ENCODE measurements at places on chromosomes 4 and X.

- no peak for DNase-seq
Observed at GRCh38 chr4:120733968-120734367, 188.6 kb downstream of the PRDM5 start.

- DNase-seq, result no peak
Observed at GRCh38 chrX:312621-313331, 5.8 kb downstream of the GTPBP6 start.

GRCh38 chr4:5357870-5358269, 306.6 kb downstream of the STK32B start:
- DNase-seq, result no peak

DNA sequence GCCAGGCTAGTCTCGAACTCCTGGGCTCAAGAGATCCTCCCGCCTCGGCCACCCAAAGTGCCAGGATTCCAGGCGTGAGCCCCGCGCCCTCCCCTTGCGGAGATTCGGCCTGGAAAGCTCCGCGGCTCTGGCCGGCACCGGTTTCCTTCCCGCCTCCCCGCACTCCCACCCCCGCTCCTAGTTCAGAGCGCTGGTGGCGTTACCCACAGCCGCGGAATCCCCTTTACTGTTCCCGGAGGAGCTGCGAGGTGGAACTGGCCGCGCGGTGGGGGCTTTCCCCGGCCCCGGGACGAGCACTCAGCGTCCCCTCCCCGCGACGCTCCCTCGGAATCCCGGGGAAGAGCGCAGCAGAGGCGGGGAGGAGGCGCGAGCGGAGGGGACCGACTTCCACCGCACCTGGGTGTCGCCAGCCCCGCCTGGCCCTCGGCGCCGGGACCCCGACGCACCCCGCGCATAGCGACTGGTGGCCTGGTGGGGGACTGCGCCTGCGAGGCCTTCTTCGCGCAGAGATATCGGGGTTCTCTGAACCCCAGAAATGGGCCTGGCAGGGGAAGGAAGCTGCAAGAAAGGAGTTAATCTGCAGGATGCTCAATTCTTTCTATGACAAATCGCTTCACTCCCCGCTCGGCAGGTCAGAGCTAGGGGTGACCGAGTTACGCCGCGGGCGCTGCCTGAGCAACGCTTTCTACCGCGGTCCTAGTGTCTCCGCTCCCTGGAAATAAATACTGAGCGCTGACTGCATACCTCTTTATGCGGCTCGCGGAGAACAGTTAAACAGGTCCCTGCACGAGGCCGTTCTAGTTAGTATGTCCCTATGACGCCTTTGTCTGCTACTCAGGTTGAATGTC, 14.6 kb upstream of the SLC25A4 start:
- DNase-seq, result peak; percentile 23

- DNase-seq, result no peak
Observed at GRCh38 chr4:110480746-110481271, 4.9 kb downstream of the ENPEP start.

DNA sequence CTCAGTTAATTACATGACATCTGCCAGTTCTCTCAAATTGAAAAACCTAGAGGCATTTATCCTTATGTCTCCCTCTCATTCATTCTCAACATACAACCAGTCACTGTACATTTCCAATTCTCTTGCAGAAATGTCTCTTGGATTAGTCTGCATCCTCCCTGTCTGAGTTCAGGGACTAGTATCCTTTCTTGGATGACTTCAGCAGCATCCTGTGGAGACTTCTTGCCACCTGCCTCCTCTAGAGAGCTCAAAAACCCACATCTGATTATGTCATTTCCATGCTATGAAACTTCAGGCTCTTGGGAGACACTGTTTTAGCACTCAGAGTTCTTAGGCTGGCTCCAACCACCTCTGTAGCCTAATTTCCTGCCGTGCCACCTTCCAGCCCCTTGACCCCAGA, 515.1 kb upstream of the DIPK2B start:
- no peak for DNase-seq

DNA sequence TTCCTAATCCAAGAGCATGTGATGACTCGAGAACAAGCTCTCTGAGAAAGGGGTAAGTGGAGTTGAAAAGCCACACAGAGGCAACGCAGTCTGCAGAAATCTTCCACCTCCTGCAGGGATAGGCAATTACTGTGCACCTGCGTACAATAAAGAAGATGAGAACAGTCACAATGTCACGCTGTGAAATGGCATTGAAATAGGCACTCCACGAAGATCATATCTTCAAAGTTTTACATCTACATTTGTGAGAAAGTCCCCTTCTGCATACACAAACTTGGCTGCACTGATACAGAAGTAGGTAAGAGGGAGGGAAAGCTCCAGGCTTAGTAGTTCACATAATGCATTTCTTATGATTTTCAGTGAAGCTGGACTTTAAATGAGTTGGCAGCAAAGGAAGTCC, 27.1 kb downstream of the DDX60L start:
- DNase-seq, result no peak

DNA sequence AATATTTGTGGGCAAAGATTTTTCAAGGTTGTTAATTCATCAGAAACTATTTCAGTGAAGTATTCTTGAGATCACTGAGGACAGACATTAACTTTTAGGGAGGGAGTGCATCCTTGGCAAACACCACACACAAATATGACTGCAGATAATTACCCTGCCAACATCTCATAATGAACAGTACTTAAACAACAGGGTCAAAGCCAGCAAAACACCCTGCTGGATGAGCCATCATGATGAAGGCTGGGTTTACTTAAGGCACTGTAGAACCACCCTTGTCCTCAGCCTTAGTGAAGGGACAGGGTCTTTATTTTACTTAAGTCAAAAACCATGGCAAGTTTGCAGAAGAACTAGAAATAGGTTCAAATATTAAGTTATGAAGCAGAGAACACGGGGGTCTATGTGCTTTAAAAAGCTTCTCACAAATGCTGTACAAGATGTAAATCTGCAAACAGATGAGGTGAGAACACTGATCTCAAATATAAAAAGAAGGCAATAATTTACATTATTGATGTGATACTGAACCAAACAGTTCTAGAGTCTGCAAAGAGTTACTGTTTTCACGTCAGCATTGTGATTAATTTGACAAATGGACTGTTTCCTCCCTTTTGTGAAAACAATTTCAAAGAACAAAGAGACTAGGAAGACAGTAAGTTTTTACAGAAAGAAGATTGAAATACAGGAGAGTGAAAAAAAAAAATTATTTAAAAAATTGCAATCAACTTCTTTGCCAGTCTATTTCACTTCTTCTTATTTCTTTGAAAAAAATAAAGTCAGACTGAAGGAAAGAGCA, 28.2 kb downstream of the TAPT1 start:
- no peak for DNase-seq

DNA sequence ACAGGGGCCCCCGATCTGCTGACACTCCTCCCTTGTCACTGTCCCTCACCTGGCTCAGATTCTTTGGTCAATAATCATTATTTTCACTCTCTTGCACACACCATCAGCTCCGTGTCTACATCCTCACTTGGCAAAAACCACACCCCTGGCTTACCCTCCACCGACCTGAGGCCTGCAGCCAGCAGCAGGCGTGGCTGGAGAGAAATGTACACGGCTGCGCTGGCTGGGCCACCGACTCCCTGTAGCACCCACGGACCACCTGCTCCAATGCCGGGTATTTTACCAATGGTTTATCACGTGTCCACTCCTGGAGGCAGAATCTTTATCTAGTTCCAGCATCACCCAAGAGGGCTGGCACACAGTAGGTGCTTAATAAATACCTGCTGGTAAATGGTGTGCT, 98.4 kb downstream of the WFS1 start:
- DNase-seq, result no peak

GRCh38 chr4:99696801-99697200, 39.2 kb upstream of the C4orf54 start:
- DNase-seq, result no peak

DNA sequence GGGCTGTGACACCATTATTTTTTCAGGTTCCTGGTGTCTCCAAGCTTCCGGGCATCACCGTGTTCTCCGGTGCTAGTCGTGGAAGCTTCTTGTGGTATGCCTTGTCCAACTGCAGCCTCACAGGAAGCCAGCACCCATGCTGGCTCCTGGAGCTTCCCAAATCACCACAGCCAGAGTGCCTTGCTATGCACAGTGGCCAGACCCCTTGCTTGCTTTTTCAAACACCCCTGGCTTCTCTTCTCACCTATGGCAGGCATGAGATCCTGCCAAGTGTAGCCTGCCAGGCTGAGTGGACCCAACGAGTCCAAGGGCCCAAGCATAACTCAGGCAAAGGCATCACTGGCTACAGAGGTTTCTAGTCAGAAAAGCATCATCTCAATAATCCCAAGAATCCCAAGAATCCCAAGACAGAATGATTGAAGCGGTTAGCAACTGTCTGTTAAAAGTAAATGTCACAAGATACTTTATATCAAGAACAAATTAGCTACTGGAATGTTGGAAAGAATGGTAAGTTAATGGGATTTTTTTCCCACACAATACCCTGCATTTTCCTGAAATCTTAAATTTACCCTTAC, 1522.9 kb downstream of the PCDH18 start:
- DNase-seq, result no peak

GRCh38 chr4:127284236-127284635, 348.5 kb upstream of the INTU start:
- DNase-seq, result no peak

DNA sequence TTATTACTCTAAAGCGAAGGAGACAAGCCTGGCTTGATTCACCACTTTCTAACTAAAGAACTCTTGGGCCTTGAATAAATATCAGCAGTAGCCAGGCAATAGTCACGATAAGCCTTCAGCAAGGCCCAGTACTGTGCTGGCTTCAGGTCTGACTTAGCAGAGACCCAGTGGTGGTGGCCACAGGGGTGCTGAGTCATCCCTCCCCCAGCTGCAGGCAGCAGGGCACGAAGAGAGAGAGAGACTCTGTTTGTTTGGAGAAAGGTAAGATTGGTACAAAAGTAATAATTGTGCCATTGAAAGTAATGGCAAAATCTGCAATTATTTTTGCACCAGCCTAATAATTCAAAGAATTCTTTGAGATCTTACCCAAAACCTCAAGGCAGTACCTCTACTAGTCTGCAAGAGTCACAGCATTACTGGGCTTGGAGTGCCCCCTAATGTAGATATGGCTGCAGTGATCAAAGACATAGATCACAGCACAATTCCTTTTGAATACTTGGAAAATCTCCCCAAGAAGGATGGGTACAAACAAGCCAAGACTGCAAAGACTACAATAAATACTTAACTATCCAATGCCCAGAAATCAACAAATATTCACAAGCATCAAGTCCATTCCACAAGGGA, 159.5 kb upstream of the USP38 start:
- DNase-seq, result no peak

GRCh38 chrX:108494406-108495090, 54.9 kb downstream of the COL4A5 start:
- DNase-seq, result no peak

DNA sequence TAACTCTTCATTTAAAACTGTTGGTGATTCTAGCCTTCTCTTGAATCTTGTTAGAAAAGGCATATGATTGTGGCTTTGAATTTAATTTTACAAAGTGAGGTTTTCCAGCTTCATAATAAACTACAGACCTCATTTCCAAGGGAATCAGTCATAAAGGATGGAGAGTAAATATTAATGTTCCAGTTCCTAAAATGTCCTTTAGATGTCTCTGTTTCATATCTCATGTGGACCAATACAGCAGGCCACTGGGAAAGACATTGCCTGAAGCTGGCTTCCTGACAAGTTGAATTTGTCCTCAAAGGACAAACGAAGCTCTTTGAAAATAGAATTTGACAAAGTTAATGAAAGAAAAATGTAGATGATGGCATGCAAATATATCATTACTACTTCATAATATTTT, 125.4 kb downstream of the ZNF330 start:
- peak; percentile 10 for DNase-seq

DNA sequence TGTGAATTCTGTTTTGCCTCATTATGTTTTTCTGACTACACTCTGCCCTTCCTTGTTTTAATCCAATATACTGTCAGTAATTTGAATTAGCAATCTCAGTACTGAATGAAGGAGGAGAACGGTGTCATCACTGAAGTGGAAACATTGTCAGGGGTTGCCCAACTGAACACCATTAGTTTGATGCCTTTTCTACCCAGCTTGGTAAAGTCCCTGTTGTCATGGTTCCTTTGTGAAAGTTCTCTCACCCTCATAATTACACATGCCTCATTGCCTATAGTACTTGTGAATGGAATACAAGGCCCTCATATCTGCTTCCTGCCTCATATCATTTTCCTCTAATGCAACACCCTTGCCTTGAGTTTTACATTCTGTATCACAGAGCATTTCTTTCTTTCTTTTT, 76.9 kb downstream of the RRAGB start:
- DNase-seq, result no peak

DNA sequence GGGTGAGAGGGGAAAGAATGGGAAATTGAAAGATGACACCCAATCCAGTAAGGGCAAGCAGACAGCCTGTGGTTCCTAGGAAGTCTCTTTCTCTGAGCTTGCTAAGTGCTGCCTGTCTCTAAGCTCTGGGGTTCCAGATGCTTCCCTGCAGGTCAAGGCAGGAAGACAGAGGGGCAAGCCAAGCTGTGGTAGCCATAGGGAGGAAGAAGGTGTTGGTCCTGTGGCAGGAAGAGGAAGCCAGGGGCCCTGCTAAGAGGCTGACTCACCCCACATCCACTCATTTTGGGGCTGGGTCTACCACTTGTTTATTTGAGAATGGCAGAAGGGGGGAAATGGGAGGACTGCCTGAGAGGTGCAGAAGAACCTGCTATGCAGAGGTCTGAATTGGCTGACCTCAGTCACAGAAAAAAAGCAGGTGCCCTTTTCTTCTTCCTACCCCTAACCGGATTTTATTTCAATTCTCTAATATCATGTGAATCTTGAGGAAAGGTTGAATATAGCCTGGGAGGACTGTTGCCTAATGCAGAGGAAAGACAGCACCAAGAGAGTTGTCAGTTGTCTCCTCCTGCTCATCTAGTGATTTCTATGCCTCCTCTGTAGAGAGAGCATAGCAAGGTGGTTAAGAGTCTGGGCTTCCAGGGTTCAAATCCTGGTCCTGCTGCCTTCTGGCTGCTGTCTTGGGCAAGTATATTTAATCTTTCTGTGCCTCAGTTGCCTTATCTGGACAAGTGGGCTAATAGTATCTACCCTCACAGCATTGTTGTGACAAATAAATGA, 27.4 kb downstream of the HOPX start:
- DNase-seq, result peak; percentile 46

GRCh38 chr4:33255094-33255493, 2534.9 kb downstream of the PCDH7 start:
- no peak for DNase-seq

DNA sequence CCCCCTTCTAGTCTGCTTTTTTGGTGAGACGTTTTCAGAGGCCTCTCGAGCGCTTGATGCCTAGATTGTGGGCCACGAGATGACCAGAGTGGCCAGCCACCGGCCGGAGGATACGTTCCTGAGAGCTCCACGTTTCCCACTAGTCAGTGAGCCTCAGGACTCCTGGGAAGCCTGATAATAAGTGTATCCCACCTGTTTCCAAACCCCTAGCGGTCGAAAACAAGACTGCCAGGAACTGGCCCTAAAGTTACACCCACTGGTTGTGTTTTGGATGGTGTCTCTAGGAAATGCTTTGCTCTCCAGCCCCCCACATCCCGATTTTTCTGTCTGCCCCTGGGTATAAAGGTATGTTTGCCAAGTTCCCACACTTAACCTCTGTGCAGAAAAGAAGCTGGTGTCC, 4.6 kb upstream of the RS1 start:
- DNase-seq, result no peak

- no peak for DNase-seq
Observed at GRCh38 chr4:76386566-76387305, 34.2 kb downstream of the CCDC158 start.

All from CD4-positive, alpha-beta T cell treated with Interleukin-10 for 1 hour (primary cell).